ENCODE measurements at places on chromosomes 11 and 22. TPM values are rescaled to one million over a fixed set of nuclear protein-coding genes. Genes with fewer than 3 reads are reported as not detected.

The PDGFD gene
- 49.4 TPM for total RNA-seq

The CRYAB gene
- total RNA-seq = 12.7 TPM

The PAMR1 gene
- 499 TPM for total RNA-seq

The ME3 gene
- 24.6 TPM for total RNA-seq

The PIWIL4 gene
- total RNA-seq = 1.6 TPM

The ZNHIT2 gene
- total RNA-seq = 6.3 TPM

The HBD gene
- total RNA-seq = not detected

The VPS37C gene
- total RNA-seq = 7.6 TPM

The TRIM49 gene
- total RNA-seq = not detected

The MAPK12 gene
- 31.2 TPM for total RNA-seq

The PDGFB gene
- 0.14 TPM for total RNA-seq

The TMEM25 gene
- 6.7 TPM for total RNA-seq

The MFNG gene
- total RNA-seq = 0.09 TPM

The PATE2 gene
- total RNA-seq = not detected

The NAV2 gene
- total RNA-seq = 4.1 TPM

The C11orf42 gene
- not detected for total RNA-seq

The FAM180B gene
- total RNA-seq = 0.09 TPM

The SERHL2 gene
- total RNA-seq = 4.4 TPM

The HMOX1 gene
- total RNA-seq = 237 TPM

The CHORDC1 gene
- total RNA-seq = 20.8 TPM

The MS4A7 gene
- total RNA-seq = not detected

The SLC22A9 gene
- not detected for total RNA-seq

The MAPK8IP1 gene
- total RNA-seq = 8.1 TPM

The LMO2 gene
- total RNA-seq = 0.14 TPM

The TUG1 gene
- 27.3 TPM for total RNA-seq

The DEUP1 gene
- total RNA-seq = not detected

The BSCL2 gene
- 58.3 TPM for total RNA-seq

All from smooth muscle cell of bladder (primary cell).